Keratinocyte (primary cell): ENCODE measurements at places on chromosomes 12 and 14.

DNA sequence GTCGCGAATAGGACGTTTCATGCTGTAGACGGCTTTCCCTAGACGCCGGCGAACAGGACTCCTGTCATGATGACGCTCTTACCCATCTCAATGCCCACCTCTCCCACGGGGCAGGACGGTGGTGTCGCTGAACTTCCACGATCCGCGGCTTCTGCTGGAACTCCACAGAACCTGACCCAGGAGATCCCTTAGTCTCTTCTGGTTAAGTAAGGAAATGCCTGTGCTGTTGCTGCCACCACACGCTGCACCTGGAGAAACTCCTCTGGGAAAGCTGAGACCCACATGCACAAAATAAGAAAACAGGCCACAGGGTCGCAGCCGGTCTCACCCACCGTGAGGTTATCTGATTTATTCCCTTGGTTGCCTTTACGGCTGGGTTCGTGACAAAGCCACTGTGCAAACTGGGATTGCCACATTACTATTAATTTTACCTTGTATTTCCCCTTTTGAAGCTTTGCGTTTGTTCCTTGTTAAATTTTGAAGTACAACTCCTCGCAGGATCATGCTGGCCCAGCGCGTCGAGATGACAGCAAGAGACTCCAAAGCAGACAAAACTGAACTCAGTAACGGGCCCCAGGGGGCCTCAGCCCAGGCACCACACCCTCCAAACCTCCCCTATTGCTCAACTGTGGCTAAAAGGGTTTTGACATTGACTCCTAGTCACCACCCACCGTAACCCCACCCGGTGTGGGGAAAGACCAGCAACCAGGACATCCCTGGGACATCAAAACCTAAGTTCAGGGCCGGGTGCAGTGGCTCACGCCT lies 9.2 kb upstream of the MMP17 start:
- H3K36me3 ChIP-seq: no peaks in the 10 kb centered on the region
- H3K27ac ChIP-seq: no peak overlapping the region
- H3K4me1 ChIP-seq: no peaks in the 10 kb centered on the region
- H3K27me3 ChIP-seq: no peaks in the 10 kb centered on the region
- no peak overlapping the region for H3K4me3 ChIP-seq

- DNase-seq: no peak
- H3K4me3 ChIP-seq: no peak overlapping the region
- peaks cover 32% of the 10 kb centered on the region for H3K4me1 ChIP-seq
- H3K36me3 ChIP-seq: no peaks in the 10 kb centered on the region
- no peaks in the 10 kb centered on the region for H3K27me3 ChIP-seq
Measured at GRCh38 chr14:22518073-22518472, 71.0 kb downstream of the DAD1 start.

DNA sequence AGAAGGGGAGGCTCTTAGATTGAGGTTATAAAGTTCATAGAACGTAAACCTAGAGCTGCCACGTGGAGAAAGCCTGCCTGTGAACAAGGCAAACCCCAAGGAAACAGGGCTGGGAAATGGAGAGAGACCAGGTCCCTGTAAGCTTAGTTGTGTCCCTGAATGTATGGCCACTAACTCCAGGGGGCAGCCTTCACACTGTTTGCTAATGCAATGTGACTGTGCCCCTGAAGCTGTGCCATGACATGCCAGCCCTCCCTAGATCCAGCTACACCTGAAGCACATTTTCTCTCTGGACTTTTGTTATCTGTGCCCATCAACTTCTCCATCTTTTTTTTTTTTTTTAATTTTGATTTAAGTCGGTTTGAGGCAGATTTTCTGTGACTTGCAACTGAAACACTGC lies 60.6 kb upstream of the TMCC3 start:
- no peak overlapping the region for H3K4me3 ChIP-seq
- H3K27me3 ChIP-seq: no peaks in the 10 kb centered on the region
- peaks cover 9% of the 10 kb centered on the region for H3K4me1 ChIP-seq
- no peak overlapping the region for H3K27ac ChIP-seq
- no peak for DNase-seq
- H3K36me3 ChIP-seq: no peaks in the 10 kb centered on the region

DNA sequence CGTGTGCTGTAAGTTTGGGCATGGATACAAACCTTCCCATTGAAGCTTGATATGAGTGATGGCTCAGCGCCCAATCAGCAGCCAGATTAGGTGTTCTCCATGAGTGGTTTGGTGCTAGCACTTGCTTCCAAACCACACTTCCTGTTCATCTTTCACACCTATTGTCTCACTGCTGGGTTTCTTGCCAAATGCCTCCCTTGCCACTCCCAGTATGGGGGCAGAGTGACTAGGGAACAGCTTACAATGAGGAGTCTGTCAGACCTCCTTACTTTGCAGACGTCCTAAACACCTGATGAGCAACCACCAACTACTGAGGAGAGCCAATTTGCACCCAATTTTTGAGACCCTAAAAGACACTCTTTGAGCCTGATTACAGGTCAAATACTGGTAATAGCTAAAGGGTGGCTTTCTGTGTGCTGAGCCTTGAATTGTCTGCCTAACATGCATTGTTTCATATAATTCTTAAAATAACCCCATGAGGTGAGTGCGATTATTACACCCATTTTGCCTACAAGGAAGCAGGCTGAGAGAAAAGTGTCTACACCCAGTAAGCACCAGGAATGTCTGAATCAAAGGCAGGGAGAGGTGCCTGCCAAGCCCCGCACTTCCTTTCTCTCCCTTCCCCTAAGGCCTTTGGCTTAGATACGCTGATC lies 48.4 kb upstream of the FOS start:
- DNase-seq: peak; percentile 79
- no peak overlapping the region for H3K4me3 ChIP-seq
- no peaks in the 10 kb centered on the region for H3K36me3 ChIP-seq
- peak overlapping the region; percentile 95 for H3K27ac ChIP-seq
- H3K4me1 ChIP-seq: peaks cover 36% of the 10 kb centered on the region

DNA sequence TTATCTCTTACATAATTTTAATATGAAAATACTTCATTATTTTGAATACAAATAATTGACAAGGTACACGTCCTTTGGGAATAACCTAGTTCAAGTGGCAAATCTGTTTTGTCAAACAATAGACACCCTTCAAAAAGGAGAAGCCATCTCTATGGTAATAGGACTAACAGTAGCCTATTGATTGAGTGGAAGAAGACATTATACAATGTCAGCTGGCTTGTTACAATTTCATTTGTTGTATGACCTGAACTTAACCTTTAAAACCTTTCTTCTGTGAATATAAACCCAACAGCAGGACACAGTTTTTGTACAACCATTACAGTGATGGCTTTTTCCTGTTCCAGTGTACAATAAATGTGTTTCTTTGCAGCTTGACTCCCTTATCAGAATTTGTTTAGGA lies 8.1 kb downstream of the TMEM260 start:
- no peak for DNase-seq
- peaks cover 2% of the 10 kb centered on the region for H3K36me3 ChIP-seq
- H3K27ac ChIP-seq: no peak overlapping the region
- H3K27me3 ChIP-seq: no peaks in the 10 kb centered on the region

DNA sequence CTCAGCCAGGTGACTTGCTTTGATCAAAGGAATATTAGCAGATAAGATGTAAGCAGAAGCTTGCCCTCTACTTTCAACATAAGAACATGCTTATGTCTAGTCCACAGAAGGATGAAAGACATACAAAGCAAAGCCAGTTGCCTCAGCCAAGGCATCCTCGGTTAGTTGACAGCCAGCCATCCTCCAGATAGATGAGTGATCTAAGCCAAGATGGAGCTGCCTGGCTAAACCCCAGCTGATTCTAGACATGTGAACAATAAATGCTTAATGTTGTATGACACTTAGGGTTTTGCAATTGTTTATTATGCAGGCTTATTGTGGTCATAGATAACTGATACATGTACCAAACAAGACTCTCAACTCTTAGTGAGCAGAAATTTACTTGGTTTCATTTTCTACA lies 157.6 kb upstream of the TMTC2 start:
- DNase-seq: no peak
- no peaks in the 10 kb centered on the region for H3K36me3 ChIP-seq
- no peak overlapping the region for H3K4me3 ChIP-seq
- no peaks in the 10 kb centered on the region for H3K4me1 ChIP-seq

GRCh38 chr12:66756631-66757030 lies 77.8 kb upstream of the GRIP1 start:
- H3K36me3 ChIP-seq: no peaks in the 10 kb centered on the region
- no peak overlapping the region for H3K4me3 ChIP-seq
- H3K27me3 ChIP-seq: no peaks in the 10 kb centered on the region
- H3K4me1 ChIP-seq: no peaks in the 10 kb centered on the region
- H3K27ac ChIP-seq: no peak overlapping the region
- no peak for DNase-seq
